ENCODE measurements at places on chromosomes 4 and X.

DNA sequence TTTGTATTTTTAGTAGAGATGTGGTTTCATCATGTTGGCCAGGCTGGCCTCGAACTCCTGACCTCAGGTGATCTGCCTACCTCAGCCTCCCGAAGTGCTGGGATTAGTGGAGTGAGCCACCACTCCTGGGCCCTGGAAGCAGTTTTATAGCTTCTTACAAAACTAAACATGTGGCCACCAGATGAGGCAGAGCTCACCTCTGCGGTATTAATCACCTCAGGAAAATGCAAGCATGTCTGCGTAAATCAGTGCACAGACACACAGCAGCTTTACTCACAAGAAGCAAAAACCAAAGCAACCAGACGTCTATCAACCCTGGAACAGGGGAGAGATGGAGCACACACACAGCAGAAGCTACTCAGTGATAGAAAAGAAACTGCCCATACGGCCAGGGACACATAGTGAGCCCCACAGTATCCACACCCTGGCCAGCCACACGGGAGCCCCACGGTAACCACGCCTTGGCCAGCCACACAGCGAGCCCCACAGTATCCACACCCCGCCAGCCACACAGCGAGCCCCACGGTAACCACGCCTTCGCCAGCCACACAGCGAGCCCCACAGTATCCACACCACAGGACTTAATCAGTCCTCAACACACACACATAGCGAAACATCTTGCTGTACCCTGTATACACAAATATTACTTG lies 30.2 kb downstream of the PPP2R3B start:
- DNase-seq: no peak

- no peak for DNase-seq
Observed at GRCh38 chrX:66635360-66635759, 3.5 kb downstream of the EDA2R start.

GRCh38 chrX:20753076-20753475 lies 486.4 kb upstream of the RPS6KA3 start:
- DNase-seq: no peak

DNA sequence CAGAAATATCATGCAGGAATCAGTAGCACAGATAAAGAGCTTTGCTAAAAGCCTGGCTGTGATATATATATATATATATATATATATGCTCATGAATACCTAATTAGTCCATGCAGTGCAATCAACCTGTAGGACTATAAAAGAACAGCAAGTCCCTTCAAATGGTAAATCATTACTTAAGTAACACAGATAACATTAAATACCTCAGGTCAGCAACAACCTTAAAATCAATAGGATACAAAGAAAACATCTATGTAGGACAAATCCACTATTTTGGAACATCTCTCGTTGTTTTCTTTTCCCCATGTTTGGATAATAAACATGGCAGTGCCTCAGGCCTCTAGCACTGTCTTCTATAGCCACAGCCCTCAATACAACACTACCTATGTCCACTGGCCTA lies 106.6 kb downstream of the FNIP2 start:
- DNase-seq: no peak

DNA sequence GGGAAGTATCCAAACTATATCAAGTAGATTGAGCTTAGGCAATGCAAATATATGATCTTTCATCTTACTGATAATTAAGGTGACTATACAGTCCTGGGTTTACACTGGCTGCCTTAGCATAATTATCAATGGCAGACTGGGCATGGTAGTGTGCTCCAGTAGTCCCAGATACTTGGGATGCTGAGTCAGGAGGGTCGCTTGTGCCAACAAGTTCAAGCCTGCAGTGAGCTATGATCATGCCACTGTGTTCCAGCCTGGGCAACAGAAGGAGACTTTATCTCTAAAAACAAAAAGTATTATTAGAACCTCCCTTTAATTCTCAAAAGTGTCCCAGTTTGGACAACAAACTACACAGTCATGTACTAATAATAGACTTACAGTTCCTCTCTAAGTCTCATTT lies 99.4 kb upstream of the RASGEF1B start:
- no peak for DNase-seq

DNA sequence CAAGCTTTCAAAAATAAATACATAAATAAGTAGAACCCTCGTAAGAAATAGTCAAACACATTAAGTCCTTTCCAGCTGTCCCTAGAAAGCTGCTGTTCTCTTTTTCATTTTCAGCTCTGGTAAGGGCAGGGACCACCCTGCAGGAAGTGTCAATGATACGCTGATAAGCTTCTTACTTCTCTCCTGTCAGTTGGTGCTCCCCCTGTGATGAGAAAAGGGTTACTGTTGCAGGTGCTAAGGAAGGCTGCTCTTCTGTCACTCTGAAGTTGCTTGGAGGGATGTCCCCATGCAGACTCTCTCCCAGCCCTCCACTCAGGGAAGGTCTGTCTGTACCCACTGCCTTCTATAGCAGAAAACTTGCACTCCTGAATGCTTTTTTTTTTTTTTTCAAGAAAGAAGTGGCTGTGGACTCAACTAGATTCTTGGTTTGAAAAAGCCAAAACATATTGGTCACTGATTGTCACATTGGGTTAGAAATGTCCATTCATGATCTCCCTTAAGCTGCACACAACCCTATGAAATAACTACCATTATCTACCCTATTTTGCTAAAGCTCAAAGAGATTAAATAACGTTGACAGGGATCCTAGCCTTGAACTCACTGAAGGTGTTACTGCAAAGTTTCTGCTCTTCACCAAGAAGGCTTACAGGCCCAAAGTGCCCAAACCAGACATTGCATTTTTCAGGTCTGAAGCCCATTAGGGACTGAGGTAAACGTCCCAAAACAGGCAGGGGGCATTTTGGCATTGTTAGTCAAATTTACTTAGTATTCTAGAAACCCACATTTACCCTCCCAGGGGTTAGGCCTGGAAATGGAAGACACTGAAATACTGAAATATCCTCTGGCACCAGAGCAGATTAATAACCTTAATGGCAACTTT lies 1.2 kb downstream of the CXCL3 start:
- DNase-seq: no peak

GRCh38 chrX:10326578-10326977 lies 169.8 kb downstream of the CLCN4 start:
- no peak for DNase-seq

- no peak for DNase-seq
Observed at GRCh38 chrX:110168585-110168984, 149.3 kb downstream of the AMMECR1 start.

- no peak for DNase-seq
Observed at GRCh38 chr4:5959211-5959982, 58.8 kb downstream of the C4orf50 start.

GRCh38 chr4:20532116-20532790 lies 168.0 kb upstream of the PACRGL start:
- no peak for DNase-seq
